ENCODE measurements at places on chromosomes 4 and X.

DNA sequence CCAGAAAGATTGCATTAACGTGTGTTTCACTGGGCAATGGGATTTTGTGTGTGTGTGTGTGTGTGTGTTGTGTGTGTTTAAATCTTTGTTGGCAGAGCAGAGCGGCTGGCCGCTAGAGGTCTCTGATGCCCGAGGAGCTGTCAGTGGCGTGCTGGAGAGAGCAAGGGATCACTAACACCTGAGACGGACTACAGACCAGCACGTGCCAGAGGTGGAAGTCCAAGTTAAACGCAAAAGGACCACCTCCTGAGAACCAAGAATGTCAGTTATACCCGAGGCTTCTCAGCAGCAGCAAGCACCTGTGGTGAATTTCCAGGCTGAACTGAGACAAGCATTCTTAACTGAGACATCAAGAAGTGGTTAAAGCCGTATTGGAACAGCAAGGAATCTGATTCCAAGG, 9.0 kb upstream of the SLC25A14 start:
- no peak for DNase-seq

DNA sequence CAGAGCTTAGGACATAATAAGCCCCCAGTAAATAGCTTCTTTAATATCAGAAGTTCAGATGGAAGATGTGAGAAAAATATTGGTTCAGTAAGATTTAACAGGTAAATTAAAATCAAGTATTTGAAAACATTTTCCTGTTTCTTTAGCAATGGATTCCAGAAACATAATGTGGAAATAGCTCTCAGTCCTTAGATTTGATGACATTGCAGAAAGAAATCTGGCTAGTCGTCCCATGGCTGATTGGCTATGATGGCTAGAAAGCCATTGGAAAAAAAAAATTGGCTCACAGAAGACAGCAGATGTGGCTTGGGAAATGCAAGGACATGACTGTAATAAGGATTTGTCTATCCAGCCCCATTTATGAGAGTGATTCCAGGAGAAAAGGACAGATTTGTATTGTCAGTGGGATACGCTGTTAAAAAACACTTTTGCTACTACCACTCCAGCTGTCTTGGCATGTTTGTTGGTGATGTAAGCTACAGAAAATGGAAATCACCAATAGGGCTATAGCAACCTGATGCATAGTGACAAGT, 78.3 kb downstream of the AR start:
- DNase-seq, result no peak

DNA sequence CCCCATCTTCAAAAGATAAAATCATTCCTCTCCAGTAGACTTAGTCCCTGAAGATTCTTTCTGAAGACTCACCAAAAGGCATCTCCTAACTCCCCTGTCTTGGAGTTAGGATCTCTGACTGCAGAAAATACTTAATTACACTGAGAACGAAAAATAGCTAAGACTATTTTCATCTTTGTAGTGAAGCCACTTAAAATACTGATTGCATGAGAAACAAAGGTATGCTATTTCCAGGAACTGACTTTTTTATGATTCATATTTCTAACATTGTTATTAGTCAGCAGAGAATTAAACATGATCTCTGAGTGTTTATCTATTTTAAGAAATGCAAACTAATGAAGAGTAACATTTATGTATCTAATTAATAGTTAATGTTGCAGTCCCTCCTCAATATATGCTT, 71.8 kb upstream of the NR3C2 start:
- DNase-seq, result no peak

- no peak for DNase-seq
These were observed 37.6 kb downstream of the PF4 start for GRCh38 chr4:73944061-73944875.

GRCh38 chr4:168852387-168852786, 157.7 kb downstream of the CBR4 start:
- DNase-seq, result no peak

DNA sequence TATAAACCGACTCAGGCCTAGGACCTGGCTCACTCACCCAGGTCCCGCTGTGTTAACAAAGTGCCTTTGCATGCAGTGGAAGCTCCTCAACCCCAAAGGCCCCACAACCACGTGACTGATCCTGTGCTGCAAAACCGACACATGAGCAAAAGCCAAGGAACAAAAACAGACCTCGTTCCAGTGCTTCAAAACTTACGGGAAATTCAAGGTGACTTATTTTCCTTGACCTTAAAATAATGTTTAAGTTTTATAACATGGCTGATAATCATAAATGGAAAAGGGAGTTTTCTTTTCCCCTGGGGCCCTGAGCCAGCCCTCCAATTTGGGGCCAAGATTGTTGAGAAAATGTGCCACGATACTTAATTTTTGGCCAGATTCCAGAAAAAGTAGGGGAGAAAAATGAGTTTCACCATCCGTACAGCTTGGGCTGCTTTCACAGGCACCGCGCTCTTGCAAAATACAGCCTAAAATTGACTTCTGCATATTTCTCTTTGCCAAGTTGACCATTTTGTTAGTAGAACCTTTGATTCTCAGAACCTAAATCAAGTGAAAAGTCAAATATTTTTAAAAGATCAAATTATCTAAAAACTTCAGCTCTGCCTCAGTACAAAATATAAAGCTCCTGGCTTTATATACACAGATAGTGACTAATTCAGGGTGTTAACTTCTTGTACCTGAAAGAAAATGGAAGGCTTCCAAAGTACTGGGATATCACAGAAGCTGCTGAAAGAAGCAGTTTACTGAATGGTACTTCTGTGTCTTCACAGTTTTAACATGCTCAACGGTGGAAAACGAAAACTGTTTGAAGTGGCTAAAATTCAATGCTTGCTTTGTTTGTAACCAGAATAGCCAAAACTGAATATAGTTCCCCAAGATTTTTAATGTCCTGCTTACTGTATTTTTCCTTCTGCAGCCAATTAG, 93.8 kb downstream of the APBB2 start:
- no peak for DNase-seq

DNA sequence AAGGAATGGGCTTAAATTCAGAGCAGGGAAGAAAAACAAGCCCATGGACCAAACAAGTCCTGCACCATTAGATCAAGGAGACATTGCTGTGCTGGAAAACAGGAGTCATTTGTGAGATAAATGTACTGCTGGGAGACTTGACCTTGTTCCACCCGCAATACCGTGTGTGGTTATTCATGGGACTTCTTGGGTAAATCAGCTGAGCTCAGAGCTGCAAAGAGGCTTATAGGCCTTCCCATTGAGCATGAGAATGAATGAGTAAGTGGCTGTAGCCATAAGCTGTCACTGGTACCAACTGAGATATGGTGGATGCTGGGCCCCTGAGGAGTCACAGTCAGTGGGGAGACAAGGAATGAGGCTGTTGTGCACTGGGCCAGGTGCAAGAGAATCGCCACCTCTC, 2.3 kb upstream of the CYTL1 start:
- DNase-seq, result no peak

GRCh38 chrX:786441-786881, 155.9 kb downstream of the SHOX start:
- DNase-seq, result no peak

DNA sequence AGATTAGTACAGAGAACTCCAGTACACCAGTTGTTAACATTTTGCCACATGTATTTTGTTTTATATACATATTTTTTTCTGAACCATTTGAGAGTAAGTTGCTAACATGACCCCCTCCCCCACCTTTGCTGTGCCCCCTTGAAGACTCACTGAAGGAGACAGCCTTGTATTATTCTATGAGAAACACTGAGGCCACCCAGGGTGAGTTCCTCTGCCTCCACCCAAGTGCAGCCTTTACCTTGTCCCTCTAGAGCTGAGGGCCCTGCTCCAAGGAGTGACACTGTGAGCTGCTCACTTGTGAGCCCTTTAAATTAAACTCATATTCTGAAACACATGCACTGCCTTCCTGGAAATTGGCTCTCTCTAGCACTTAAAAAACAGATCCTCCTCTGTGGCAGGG, 21.1 kb downstream of the KIT start:
- DNase-seq, result no peak

DNA sequence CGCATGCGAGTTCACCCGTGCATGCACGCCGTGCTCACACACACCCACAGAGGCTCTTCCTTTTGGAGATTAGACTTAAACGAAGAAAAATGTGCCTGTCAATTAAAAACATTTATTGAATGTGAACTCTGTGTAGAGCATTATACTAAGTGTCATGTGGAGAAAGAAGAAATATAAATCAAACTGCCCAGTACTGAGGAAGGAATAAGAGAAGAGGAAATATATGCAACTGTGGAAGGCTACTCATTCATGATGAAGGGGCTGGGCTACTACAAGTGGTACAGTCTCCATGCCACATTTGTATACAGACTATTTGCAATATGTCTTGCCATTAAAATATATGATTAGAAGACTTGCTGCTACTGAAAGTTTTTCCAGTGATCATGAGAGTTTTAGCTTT, 714.7 kb downstream of the DMD start:
- no peak for DNase-seq

GRCh38 chrX:38262715-38263620, 42.3 kb upstream of the SRPX start:
- no peak for DNase-seq

GRCh38 chr4:156487107-156487506, 484.5 kb downstream of the PDGFC start:
- DNase-seq, result no peak

- no peak for DNase-seq
These were observed 511.8 kb upstream of the LCORL start for GRCh38 chr4:18533262-18533775.

DNA sequence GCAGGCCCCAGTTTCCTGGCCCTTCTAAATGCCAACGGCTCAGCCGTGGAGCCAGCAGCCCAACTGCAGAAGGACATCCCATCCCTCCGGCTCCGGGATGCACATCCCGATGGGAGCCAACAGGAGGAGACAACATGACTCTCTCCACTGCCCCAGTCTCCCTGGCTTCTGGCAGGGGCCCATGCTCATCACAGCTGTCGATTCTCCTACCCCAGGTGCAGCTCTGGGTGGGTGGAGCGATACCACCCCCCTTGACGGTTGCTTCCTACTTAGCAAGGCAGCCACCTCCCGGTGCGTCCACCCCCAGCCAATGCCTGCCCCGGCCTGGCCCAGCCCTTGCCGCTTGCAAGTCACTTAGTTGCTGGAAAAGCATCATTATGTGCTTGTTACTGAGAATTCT, 19.5 kb downstream of the ZNF275 start:
- no peak for DNase-seq

DNA sequence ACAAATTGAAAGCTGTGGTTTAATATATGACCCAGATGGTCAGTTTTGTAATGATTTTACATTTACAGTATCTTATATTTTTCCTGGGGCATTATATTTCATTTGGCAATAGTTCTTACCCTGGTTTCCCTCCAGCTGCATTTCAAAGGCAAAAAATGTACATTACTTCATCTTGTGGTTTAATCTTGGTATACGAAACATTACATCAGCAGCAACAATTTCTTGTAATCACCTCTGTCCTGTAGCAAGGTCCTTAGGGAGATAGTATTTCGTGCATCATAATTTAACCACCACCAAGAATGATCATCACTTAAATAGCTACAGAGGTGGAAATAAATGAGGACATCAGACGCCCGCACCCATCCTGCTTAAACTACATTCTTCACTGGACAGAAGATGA, 48.8 kb downstream of the HS6ST2 start:
- no peak for DNase-seq

DNA sequence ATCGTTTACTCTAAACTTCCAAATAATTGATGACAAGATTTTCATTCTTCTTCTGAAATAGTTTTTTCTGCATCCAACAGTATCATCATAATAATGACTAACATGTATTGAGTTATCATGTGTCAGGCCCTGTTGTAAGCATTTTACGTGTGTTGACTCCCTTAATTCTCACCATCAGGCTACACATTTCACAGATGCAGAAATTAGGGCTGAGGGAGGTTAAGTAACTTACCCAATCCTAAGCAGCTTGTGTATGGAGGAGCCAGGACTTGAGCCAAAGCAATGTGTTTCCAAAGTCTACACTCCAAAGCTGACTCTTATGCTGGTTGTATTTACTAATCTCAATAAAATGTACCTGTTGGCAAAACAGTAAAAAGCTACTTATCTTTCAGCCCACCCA, 11.2 kb upstream of the KDR start:
- no peak for DNase-seq

DNA sequence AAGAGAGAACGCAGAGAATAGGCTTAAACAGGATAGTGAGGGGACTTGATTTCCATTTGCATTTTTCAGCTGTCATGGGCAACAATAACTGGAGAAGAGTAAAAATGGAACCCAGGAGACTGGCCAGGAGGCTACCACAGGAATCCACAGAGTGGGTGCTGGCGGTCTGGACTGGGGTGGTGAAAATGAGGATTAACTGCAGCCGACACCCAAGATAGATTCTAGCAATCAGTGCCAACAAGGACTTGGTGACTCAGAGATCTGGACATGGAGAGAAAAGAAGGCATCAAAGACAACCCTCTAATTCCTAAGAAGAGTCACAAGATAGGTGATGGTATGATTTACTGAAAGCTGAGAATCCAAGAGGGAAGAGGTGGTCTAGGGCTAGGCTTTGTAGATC, 102.8 kb downstream of the ATP8A1 start:
- DNase-seq, result no peak
